ENCODE measurements at places on chromosomes 7 and 10. TPM values are rescaled to one million over a fixed set of nuclear protein-coding genes. Genes with fewer than 3 reads are reported as not detected.

DNA sequence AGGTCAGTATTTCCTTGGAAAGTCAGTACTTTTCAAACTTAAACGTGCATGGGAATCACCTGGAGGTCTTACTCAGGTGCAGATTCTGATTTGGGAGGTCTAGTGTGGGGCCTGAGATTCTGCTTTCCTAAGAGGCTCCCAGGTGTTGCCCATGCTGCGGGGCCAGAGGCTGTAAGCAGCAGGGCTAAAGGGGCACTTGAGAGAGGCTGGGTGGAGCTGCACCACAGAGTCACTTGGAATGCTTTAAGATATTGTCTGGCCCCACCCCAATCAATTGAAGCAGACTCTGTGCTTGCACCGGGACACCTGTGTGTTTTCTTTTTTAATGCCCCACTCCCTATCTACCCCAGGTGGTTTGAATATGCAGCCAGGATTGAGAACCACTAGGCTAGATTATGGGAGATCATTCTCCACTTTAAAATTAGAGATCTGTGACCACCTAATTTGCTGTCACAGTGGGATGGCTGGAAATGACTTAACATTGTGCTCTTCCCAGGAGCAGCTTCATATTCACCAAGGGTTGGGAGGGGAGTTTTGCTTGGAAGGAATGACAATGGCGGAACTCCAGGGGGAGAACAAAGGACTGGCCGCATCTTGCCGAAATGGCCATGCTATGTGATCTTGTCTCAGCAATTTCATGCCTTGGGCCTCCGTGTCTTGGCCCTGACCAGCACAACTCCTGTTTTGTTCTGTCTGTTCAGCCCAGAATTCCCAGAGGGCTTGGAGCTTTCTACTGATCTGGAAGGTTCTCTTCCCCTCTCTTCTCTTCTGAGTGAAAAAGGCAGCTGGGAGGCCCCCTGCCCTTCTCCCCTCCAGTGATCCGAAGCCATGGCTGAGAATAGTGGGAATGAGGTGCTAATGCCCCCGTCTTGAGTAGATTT lies 80.2 kb downstream of the FAM241B start:
- no peak for DNase-seq

GRCh38 chr10:26911811-26912461 lies 51.2 kb upstream of the ABI1 start:
- no peak for DNase-seq

- no peak for DNase-seq
Measured at GRCh38 chr7:141986923-141987322, 8.8 kb upstream of the MGAM start.

DNA sequence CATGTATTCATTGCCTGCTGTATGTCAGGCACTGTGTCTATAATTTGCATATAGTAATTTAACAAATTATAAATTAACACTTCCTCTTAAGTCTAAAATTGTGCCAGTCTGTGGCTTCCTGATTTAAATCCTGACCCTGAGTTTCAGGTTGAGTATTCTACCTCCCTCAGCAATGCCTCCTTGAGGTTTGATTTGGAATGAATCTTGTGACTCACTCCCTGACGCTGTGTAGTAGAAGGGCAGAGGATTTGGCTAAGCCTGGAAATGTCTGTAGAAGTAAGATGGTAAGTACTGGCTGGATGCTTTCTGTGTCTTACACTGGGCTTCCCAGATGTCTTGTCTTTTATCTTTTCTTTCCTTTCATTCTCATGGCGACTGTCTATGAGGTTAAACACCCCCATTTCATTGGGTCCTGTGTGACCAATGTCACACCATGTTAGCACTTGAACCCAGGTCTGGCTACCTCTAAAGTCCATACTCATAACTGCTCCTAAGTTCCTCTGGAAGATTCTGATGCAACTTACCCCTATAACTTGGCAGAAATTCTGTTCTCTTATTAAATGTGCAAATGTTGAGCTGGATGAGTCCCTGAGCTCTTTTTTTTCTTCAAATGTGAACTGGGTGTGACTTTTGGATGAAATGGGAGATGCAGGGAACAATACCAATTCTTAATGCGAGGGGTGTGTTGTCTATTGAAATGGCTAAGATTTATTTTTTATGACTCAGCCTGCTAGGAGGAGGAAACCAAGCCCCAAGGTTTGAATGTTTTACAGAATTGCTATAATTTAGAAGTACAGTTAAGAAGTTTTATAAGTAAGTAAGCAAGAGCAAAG lies 48.5 kb downstream of the PLCE1 start:
- no peak for DNase-seq

DNA sequence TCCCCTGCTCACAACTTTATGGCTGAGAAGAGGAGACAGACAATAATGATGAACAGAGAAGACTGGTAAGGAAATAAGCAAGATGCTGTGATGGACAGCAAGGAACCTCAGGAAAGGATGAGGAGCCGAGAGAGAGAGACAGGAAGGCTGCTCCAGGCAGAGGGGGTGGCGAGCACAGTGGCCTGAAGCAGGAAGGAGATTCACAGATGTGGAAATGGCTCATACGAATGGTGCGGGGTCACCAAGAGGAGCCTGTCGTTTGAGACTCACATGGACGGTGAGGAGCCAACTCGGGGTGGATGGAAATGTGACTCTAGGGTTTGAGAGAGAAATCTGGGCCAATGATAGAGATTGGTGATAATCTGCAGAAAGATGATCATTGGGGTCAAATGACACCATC lies 43.7 kb downstream of the KIAA1549 start:
- no peak for DNase-seq

The SLC13A4 gene
- total RNA-seq = not detected

The PRKAR2B gene
- total RNA-seq = 10.3 TPM
